ENCODE measurements at places on chromosomes 7 and 10.

DNA sequence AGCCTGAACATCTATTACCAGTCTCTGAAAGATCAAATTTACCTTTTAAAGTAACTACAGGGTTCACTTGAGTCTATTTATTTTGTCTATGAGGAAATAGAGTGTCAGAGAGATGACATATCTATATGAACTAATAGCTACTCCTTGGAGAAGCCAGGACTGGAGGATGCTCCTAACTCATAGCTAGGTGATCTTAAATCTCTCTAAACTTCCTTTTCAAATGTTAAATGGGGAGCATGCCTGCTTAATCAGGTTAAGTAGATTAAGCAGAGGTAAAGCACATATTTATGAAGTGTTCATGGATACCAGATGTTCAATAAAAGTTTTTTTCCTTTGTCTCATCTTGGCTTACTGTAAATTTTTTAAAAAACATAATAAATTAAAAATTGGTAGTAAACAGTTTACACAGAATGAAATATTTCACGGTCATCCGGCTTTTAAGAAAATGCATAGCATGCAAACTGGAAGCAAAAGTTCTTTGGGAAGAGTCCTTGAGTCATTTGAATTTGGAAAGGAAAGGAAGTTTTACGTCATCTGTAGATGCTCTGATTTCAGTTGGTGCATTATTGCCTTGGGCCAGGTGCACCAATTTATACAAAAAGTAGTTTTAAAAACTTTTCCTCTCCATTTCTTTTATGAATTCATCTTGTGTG is 155.1 kb downstream of the BICC1 start:
- no peak for ATAC-seq

GRCh38 chr10:11702264-11702663 is 39.9 kb upstream of the ECHDC3 start:
- ATAC-seq = no peak

GRCh38 chr10:26567351-26567721 is 129.2 kb downstream of the APBB1IP start:
- ATAC-seq = no peak

DNA sequence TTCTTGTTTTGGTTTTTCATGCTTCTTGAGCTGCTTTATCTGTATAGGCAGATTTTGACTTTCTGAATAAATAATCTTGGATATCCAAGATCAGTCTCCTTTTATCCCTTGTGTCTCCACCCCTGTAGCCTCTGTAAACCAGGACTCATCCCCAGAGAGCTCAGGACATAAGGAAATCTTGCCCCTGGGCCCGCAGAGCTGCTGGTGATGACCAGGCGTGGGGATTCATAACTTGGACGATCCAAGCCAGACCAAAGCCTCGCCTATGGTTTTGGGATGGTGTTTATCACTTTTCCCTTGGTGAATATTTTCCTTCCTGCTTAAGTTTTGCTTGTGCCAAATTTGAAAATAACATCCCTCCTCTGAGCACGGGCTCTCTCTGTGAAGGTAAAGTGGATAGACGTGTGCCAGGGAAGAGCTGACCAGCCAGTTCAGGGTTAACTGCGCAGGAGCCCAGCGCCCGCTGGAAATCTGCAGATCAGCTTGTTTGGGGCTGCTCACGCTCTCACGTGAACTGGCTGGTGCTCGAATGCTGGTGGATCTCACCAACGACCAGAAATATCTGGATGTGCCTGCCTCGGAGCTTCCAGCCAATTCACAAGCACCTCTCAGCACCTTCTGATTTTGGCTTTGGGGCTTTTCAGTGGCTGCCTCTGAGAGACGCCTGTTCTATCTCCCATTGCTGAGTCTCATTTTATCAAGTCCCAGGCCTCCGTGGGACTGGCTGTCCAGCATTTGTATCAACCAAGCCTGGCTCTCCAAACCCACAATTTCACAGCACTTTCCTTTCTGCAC is 132.1 kb upstream of the BTBD16 start:
- ATAC-seq = no peak

GRCh38 chr10:18473424-18474117 is 177.8 kb downstream of the NSUN6 start:
- ATAC-seq = no peak

Data from activated T-helper 17 cell treated with anti-CD3 and anti-CD28 coated beads, Interleukin-2, amount 50 U/mL, for 72 hours (primary cell).